ENCODE measurements at places on chromosomes 2 and 18.

GRCh38 chr2:52916981-52917380 lies 850.6 kb upstream of the CHAC2 start:
- DNase-seq: no peak

GRCh38 chr2:223026357-223027110 lies 25.5 kb upstream of the KCNE4 start:
- no peak for DNase-seq

DNA sequence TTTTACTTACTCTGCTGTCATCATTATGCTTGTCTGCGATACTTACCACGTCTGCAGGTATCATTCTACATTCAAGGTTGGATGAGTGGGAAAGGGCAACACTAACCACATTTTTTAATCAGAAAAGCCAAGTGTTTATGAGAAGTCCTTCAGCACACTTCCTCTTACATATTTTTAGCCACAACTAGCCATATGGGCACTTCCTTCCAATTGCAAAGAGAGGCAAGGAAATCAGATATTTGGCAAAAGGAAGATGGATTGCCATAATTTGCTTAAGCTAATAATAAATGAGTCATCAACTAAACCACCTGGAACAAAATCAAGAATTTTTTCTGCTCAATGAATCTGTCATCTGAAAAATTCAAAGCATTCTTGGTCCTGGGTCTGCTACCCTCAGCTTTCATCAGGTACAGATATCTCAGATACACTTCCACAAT lies 16.7 kb upstream of the MRO start:
- DNase-seq: no peak

GRCh38 chr2:176127774-176128072 lies 1.8 kb upstream of the HOXD8 start:
- DNase-seq: no peak

GRCh38 chr2:139759000-139759505 lies 978.9 kb upstream of the NXPH2 start:
- DNase-seq: no peak

- no peak for DNase-seq
These were observed 837 bp downstream of the NHEJ1 start for GRCh38 chr2:219159771-219160185.

DNA sequence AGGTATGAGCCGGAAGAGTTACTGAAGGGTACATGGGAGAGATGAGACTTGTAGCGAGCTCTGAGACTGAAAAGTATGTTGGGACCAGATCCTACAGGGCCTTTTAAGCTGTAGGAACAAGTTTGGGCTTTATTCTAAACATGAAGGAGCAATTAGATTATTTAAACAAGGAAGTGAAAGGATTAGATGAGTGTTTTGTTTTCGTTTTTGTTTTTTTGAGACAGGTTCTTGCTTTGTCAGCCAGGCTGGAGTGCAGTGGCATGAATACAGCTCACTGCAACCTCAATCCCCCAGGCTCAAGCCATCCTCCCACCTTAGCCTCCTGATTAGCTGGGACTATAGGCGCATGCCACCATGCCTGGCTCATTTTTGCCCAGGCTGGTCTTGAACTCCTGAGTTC lies 110.7 kb downstream of the C1D start:
- no peak for DNase-seq

- no peak for DNase-seq
These were observed 27.5 kb downstream of the SOS1 start for GRCh38 chr2:39093218-39093898.

DNA sequence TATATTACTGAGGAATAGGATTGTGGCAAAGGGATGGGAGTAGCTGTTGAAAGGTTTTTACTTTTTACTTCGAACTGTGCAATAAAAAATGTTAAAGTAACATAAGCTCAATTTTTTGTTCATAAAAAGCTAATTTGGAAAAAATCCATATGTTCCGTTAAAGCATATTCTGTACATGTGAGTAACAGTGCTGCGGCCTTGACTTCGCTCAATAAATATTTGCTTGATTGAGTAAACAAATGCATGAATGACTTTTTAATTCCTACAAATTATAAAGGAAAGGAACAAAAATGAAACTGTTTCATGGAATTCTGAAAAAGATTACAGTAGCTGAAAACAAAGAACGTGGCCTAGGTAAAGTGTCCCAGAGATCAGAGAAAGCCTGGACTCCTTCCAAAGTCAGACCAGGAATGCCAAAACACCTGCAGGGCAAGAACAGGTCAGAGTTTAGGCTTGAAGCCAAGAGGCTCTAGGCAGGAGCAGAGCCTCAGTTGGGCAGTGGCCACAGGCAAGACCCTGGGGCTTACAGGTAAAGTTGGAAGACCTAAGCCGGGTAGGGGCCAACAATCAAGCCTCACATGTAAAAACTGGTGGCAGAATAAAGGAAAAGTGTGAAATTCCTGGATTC lies 44.3 kb upstream of the FIGN start:
- no peak for DNase-seq

GRCh38 chr18:57804557-57804956 lies 1.4 kb upstream of the ATP8B1 start:
- DNase-seq: no peak

GRCh38 chr2:17263570-17263968 lies 254.7 kb downstream of the RAD51AP2 start:
- no peak for DNase-seq

- DNase-seq: no peak
These were observed 76.6 kb downstream of the LONRF2 start for GRCh38 chr2:100245681-100246080.

DNA sequence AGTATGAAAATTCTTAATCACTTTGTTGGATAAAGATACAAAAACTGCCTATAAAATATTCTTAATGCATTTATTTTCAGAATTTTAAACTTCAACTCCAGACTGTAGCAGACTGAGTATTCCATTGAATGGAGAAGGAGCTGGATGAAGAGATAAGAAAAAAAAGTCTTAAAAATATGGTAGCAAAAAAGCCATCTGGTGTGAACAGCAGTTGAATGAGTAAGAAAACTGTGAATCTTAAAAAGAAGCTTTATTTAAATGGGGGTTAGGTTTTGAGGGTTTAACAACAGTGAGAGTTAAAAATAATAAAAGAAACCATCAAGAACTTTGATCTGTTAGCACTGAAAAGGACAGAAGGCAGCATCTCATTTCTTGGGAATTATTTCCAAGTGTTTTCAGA lies 91.5 kb downstream of the KCNH7 start:
- DNase-seq: no peak

DNA sequence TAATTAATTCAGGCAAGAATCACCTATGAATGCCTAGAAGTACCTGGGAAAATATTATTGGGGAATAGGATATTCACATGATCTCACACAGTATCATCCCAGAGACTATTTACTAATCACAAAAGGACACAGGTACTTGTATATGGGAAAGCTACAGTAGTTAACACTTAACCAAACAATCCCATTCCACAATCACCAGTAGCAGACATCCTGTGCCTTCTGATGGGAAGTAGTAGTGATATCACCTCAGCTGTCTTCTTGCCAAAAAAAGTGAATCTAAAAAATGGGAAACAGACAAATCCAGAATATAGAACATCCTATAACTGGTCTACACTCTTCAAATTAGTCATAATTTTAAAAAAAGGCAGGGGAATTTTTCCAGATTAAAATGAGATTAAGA lies 75.6 kb upstream of the CCDC150 start:
- no peak for DNase-seq

DNA sequence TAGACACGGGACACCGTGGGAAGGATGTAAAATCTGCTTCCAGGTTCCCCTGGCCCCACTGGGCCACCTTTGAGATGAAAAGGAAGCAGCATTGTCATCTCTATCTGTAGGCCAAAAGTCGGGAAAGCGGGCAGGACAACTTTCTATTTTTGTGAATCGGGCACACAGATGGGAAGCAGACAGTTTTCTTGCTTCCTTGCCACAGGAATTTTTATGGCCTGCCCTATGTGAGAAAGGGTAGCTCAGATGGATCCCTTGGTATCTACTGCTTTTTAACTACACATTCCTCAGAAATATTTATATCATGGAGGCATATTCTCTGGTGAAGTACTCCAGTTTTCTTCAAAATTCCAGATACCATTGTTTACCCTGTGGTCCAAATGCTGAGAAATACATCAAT lies 735.5 kb downstream of the CBLN2 start:
- DNase-seq: no peak

- no peak for DNase-seq
These were observed 246.1 kb upstream of the EPAS1 start for GRCh38 chr2:46051085-46051484.

DNA sequence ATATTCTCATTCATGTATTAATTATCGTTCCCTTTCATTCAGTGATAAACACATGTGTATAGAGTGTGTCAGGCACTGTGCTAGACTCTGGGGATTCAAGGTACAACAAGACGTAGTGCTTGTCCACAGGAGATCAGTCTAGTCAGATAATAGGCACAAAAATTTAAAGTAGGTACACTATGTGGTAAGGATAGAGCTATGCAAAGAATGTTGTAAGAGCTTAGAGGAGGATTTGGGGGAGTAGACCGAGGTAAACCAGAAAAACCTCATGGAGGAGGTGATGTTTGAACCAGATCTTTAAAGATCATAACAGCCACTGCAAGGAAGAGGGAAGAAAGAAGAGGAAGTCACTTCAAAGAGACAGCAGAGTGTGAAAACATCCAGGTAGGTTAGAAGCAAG lies 256.9 kb upstream of the DDX18 start:
- DNase-seq: no peak

- DNase-seq: no peak
These were observed 120.8 kb downstream of the PLCL1 start for GRCh38 chr2:197925204-197925603.

DNA sequence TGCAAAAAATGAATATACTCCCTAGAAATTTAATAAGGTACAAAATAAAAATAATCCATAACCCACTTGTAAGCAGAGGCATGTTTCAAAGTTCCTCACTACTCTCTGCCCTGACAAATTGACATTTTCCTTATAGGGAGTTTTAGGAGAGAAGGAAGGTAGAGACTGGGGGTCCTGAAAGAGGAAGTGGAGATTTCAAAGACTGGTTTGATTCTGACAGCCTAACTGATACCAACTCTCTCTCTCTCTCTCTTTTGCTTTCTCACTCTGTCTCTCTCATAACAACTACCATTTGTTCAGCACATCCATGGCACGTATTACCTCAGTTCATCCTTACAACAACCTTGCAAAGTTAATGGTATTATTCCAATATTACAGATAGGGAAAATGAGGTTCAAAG lies 18.6 kb downstream of the FZD7 start:
- no peak for DNase-seq

- DNase-seq: no peak
These were observed 238.1 kb upstream of the SLC8A1 start for GRCh38 chr2:40690036-40690435.

- DNase-seq: no peak
These were observed 406.3 kb upstream of the PIK3C3 start for GRCh38 chr18:41548521-41549260.

DNA sequence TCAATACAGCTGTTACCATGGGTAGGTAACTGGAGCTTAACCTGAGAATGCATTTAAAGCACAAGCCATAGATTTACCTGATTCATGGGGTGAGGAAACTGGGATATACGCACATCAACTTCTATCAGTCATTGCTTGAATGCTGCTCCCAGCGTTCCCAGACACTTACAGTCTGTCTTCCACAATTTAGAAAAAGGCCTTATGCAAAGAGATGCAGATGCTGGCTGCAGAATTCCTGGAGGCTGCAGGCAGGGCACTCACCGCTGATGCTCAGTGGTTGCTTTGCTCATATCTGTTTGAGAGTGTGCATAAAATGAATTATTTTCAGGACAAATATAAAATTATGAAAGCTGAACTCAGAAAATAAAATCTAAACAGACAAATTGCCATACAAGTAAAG lies 950.7 kb upstream of the PIK3C3 start:
- DNase-seq: no peak

GRCh38 chr2:86000938-86001312 lies 104.8 kb downstream of the POLR1A start:
- no peak for DNase-seq

- no peak for DNase-seq
These were observed 441 bp downstream of the MPHOSPH10 start for GRCh38 chr2:71130905-71131244.

GRCh38 chr2:113978524-113979190 lies 88.8 kb downstream of the ACTR3 start:
- no peak for DNase-seq

DNA sequence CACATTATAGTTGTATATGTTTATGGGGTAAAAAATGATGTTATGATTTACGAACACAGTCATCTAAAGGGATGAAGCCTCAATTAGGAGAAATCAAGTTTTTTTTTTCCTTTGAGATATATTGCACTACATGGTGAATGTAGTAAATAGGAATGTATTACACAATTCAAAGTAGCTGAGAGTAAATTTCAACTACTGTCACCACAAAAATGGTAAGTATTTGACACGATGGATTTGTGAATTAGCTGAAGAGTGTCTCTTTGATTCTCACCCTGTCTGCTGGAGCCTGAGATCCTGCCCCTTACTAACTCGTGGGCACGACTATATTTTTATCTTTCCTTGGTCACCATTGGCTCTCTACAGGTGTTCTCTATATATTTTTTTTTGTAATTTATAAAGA lies 540.4 kb upstream of the DSEL start:
- no peak for DNase-seq

- no peak for DNase-seq
These were observed 109.1 kb upstream of the PID1 start for GRCh38 chr2:229380101-229380625.

GRCh38 chr2:241817126-241817820 lies 8.3 kb downstream of the NEU4 start:
- no peak for DNase-seq

DNA sequence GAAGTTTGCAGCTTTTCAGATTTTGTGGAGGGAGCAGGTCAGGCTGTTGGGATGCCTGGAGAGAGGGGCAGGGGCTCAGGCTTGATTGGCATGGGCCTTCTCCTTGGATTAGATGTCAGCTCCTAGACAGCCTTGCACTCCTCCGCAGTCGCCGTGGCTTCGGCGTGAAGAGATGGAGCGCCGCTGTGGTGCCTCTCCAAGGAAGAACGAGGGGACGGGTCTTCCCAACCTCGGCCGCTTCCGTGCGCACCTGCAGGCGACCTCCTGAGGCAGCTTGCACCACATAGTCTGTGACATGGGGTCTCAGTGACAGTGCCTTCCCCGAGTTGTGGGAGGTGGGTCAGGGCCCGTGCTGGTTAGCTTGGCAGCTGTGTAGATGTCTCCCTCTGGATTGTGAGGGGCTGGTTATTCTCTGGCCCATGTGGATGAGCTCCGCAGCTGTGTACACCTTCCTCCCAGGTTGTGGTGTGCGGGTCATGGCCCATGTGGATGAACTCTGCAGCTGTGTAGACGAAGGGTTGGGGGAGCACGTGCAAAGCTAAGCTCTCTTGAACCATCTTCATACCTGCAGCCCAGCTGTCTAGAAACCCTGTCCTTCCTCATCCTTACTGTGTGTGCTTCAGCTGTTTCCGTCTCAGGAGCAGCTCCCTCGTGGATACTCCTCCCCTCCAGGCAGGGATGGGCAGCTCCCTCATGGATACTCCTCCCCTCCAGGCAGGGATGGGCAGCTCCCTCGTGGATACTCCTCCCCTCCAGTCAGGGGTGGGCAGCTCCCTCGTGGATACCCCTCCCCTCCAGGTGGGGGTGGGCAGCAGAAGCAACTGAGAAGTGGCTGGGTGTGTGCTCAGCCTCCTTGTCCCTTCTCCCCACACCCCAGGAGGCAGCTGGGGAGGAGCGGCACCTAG lies 170.3 kb downstream of the LDLRAD4 start:
- no peak for DNase-seq

GRCh38 chr18:10463741-10464140 lies 9.3 kb downstream of the APCDD1 start:
- no peak for DNase-seq

Measured in anterior cingulate cortex (tissue), 58 donors.